ENCODE measurements at places on chromosomes 13 and 19.

DNA sequence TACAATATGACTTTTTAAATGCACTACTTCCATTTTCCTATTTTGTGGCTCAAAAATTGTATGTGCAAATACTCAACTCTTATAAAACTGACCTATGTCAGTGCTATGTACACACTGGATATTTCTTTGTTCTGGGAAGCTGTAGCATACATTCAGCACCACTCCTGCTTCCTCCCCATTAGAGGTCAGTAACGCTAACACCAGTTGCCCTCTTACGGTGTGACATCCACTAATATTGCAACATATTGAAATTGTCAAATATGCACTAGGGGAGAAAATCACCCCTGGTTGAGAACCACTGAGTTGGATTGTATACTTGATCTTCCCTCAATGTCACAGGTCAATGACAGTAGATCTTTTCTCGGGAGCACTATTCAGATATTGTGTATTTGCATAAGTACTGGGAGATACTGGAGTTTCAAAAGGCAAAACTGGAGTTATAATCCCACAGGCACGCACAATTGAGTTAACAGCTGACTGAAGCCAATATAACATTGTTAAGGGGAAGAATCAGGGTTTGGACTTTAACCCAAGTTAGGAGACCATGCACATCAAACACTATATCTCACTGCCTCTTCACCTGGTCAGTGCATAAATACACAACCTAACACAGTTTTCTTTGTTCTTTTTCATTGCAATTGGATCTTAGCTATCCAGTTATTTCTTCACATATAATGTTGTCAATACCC lies 1276.5 kb upstream of the MIR17HG start:
- no peak for DNase-seq

DNA sequence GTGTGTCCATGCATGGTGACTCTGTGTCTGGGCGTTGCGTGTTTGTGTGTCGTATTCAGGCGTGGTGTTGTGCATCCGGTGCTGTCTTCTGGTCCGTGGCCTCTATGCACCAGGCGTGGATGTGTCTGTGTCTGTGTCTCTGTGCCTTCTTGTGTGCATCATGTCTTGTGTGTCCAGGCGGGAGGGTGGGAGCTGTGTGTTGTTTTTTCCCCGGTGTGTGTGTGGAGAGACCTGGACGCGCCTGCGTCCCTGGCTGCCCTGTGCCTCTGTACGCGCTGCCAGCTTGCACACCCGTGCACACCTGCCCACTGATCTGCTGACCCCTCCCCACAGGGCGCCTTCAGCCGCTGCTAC lies 1.1 kb downstream of the PLK5 start:
- no peak for DNase-seq

GRCh38 chr19:6613711-6614110 lies 22.8 kb upstream of the CD70 start:
- DNase-seq, result no peak

DNA sequence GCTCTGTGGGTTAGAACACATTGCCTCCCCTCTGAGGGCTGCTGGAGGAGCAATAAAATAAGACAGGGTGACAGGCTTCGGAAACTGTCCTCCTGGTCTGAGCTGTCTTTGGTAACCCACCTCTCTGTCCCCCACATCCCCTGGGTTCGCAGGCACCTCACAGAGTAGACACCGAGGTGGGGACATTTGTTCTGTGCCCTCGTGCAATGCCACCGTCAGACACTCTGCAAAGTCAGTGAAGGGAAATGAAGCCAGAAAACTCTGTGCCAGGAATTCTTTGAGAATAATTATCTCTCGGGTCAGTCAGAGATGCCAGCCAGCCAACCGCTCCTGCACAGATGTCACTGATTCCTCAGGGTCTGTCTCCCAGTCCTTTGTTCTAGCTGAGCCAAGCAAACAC lies 493.6 kb downstream of the FOXO1 start:
- DNase-seq, result no peak

DNA sequence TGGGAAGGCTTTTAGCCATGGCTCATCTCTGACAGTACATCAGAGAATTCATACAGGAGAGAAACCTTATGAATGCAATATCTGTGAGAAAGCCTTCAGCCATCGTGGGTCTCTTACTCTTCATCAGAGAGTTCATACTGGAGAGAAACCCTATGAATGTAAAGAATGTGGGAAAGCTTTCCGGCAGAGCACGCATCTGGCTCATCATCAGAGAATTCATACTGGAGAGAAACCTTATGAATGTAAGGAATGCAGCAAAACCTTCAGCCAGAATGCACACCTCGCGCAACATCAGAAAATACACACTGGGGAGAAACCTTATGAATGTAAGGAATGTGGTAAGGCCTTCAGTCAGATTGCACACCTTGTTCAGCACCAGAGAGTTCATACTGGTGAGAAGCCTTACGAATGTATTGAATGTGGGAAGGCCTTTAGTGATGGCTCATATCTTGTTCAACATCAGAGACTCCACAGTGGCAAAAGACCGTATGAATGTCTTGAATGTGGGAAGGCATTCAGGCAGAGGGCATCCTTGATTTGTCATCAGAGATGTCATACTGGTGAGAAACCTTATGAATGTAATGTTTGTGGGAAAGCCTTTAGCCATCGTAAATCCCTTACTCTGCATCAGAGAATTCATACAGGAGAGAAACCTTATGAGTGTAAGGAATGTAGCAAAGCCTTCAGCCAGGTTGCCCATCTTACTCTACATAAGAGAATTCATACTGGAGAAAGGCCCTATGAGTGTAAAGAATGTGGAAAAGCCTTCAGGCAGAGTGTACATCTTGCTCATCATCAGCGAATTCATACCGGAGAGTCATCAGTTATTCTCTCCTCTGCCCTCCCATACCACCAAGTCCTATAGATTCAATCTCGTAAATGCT lies 10.7 kb downstream of the ZNF470 start:
- DNase-seq, result no peak

GRCh38 chr13:23450340-23451046 lies 17.0 kb upstream of the SACS start:
- no peak for DNase-seq

DNA sequence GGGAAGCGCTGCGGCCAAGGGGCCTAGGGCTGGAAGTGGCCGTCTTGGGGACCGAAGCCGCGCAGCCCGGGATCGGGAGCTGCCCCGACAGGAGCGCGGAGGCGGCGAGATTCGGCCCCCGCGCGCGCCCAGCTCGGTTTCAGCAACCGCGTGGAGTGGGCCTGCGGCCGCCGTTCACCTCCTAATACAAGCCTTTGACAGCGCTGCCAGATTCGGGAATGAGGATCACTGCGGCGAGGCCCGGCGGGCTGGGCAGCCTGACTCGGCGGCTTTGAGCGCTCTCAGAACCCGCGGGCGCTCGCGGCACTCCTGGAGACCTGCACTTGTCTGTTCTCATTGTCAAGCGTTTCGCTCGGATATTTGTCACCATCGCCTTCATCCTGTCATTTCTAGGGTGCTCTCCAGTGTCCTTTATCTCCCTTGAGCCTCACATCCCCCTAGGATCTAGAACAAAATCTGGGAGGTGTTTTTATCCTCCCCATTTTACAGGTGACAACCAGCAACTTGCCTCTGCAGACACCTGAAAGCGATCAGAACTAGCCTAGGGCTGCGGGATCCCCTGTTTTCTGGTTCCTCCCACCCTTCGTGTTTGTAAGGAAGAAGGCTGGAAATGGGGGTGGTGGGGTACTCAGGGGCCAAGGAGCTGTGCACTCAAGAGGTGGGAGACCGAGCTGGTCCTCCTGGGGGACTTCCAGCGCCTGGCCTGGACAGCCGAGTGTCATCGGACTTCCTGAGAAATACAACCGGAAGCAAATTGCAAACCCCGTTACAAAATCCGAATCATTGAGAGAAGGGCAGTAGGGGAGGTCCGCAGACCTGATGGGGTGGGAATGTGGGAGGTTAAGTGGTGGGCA lies 1.5 kb upstream of the CDX2 start:
- DNase-seq, result no peak

GRCh38 chr13:59492030-59492636 lies 671.6 kb downstream of the DIAPH3 start:
- DNase-seq, result no peak

DNA sequence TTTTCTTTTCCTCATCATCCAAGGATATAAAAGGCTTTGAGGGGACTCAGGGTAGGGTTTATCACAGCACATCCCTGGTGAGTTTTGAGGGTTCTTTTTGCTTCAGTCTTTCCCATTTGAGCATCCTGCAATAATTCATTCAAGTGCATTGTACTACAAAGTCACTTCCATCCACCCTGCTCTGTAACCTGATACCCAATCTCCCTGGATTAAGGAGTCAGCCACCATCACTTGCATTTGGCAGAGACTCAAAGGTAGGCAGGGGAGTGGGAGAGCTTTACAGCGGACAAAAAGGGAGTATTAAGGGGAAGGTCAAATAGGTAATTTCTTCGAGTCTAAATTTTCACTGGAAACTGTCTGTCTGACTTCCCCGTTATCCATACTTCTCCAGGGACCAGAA lies 216.1 kb upstream of the TMTC4 start:
- no peak for DNase-seq

DNA sequence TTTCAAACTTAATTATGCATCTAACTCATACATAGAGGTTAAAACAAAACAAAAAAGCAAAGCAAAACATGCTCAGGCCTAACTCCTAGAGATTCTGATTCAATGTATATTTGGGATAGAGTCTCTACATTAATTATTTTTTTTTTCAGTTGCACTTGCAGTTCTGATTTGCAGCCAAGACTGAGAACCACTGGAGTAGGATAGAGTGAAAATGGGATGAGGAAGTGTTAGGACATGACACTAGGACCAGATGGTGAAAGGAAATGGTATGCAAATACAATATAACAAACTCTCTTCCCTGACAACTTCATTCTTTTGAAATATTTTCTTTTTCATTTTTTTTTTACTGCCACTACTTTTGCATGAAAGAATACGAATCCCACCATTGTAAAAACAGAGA lies 1.8 kb downstream of the CCDC122 start:
- DNase-seq, result no peak

DNA sequence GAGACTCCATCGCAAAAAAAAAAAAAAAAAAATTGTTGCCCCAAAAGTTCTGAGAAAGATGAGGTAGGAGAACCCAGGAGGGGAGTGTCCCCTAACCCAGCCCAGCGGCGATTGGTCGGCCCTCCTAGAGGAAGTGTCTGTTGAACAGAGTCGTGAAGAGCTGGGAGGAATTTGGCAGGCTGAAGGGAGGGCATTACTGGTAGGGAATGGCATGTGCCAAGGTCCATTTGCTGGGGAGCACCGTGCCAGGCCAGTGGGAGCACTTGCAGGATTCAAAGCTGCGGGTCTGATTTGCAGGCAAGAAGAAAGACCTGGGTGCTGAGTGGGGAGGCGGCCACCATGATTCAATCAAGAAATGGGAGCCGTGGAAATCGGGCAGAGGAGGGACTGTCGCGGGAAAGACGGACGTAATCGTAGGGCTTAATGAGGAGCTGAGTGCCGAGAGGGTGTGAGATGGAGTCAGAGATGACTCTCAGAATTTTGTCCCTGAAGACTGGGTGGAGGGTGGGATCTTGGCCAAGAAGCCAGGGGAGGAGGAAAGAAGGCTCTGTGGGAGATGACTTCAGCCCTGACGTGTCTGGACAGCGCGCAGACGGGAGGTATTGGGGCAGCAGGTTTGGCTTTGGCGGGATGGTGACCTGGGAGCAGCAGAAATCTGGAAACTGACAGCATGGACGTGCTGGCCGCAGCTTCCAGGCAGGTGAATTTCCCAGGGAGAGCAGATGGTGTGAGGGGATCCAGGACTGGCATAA lies 15.4 kb downstream of the CERS4 start:
- no peak for DNase-seq

- DNase-seq, result no peak
Measured at GRCh38 chr13:108212886-108213285, 2.5 kb downstream of the LIG4 start.

Data from AG08395 (cell line).